ENCODE measurements at places on chromosomes 16 and 17. TPM values are rescaled to one million over a fixed set of nuclear protein-coding genes. Genes with fewer than 3 reads are reported as not detected.

Gene PRSS21
- polyA plus RNA-seq = 3.6 TPM

Gene TEN1
- polyA plus RNA-seq = 20.9 TPM

Gene DPEP1
- polyA plus RNA-seq = not detected

Gene HS3ST3B1
- polyA plus RNA-seq = 1.5 TPM

Gene NHLRC4
- polyA plus RNA-seq = 0.06 TPM

Gene PERCC1
- polyA plus RNA-seq = not detected

Gene MMP2
- polyA plus RNA-seq = 24.9 TPM
